RPMI7951 (cell line): ENCODE measurements at places on chromosomes 2 and 18.

GRCh38 chr2:191696001-191696400 lies 18.1 kb downstream of the NABP1 start:
- DNase-seq: peak; percentile 86

DNA sequence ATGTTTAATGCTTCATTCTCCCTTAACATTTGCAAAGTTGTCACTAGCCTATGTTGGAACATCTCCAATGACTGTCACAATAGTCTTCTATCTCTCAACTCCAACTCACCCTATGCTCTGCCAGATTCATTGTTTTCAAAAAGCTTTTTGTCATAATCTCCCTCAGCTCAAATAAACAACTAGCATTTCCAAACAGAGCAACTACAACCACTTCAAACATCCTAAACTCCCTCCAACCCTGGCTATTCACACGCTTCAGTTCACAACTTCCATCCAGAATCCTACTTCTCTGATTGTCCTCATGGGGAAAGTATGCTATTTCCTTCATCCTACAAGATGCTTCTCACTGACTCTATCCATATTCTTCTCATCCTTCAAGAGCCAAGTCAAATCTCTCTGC lies 139.2 kb upstream of the VRK2 start:
- no peak for DNase-seq

DNA sequence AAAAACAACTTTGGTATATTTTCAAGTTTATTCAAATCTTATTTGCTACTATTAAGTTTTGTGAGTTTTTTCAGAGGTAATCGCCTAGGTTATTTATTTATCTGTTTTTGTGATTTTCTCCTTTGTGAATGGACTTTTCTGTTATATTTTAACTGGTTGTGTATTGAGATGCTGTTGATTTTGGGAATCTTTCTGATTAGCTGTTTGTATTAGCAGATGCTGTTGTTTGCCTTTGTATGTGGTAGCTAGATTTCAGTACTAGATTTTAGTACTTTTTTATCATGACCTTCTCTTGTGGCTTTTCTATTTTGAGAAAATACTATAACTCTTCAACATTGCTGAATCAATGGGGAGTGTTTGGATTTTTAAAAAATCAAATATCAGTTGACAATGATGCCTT lies 42.4 kb downstream of the TSHZ1 start:
- DNase-seq: no peak

DNA sequence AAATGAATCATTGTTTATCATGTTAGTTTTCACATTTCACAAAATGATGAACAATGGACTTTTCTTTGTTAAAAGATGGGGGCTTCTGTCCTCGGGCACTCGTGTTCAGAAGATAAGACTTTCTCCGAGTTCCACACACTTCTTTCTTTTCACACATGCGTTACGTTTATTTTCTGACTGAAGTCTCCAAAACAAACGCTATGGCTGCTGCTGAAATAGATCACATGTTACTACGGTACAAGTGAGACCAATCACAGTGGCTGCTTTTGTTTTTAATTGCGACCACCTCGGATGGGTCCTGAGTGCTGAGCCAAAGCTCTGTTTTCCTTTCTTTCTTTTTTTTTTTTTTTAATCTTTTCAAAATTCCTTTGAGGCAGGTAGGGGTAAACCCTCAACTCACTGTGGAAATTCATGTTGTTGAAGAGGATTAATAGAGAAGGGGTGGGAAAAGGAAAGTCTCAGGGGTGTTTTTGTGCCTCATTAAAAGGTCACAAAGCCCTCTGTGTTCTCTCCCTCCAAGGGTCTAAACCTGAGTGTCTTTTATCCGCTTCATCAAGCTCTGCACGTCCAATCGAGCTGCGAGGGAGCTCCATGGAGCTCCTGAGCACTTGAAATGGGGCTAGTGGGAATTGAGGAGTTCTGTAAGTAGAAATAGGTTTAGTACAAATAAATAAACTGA lies 48.2 kb downstream of the ARL4C start:
- DNase-seq: no peak
